ENCODE measurements at places on chromosomes 5 and 9.

GRCh38 chr5:151685749-151686673 lies 704 bp downstream of the SPARC start:
- no peak for DNase-seq

- DNase-seq: no peak
Observed at GRCh38 chr5:131758520-131758900, 38.3 kb downstream of the FNIP1 start.

DNA sequence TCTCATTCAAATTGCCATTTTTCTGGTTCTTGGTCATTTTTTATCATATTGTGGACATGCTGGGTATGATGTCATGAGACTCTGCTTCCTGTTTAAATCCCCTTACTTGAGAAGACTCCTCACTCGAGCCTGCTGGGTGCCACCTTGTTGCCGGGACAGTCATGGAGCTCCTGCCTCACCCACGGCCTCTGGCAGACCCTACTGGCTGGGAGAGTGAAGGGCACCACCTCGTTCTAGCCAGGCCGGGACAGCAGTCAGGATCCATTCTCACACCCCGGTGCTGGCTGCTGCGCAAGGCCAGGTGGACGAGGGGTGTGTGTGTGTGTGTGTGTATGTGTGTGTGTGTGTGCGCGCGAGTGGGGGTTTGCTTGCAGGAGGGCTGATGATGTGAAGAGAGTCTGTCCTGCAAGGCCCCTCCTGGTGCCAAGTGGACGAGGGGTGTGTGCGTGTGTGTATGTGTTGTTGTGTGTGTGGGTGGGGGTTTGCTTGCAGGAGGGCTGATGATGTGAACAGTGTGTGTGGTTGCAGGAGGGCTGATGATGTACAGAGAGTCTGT lies 4.4 kb downstream of the CEP72 start:
- DNase-seq: no peak

- no peak for DNase-seq
Observed at GRCh38 chr5:140383300-140383699, 18.3 kb upstream of the ANKHD1 start.

- no peak for DNase-seq
Observed at GRCh38 chr5:89930591-89931392, 478.8 kb downstream of the CETN3 start.

- DNase-seq: no peak
Observed at GRCh38 chr9:118734696-118735095, 634.5 kb downstream of the BRINP1 start.

DNA sequence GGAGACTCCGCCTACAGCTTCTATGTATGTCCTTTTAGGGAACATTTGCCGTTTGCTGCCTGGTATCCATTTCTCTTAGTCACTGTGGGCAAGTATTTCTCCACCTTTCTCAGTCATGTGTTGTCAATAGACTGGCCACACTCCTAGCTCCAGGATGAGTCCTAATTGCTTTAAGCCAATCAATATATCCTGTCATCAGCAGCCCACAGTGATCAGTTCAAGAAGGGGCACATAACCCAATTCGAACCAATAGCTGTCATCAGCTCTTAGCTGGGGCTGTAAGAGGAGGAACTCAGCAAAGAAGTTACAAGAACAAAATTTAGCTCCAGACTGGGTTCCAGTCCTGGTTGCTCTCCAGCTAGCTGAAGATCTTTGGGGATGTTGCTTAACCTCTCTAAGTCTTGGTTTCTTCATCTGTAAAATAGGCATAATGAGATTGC lies 70.7 kb upstream of the MAN2A1 start:
- DNase-seq: no peak

DNA sequence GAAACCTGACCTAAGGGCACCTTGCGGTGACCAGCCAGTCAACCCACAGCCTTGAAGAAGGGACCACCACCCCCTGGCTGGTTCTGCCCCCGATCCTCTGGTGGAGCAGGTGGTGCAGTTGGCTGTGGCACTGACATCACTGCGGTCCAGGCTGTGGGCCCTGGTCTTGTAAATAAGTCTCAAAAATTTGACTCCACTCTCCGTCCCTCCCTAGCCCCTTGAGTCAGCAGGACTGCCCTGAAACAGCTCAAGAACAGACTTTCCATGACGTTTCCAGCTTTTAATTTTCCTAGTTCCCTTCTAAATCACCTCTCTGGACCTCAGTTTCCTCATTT lies 134.8 kb upstream of the BOD1 start:
- DNase-seq: no peak

- no peak for DNase-seq
Observed at GRCh38 chr5:3024976-3025375, 273.5 kb upstream of the IRX2 start.

DNA sequence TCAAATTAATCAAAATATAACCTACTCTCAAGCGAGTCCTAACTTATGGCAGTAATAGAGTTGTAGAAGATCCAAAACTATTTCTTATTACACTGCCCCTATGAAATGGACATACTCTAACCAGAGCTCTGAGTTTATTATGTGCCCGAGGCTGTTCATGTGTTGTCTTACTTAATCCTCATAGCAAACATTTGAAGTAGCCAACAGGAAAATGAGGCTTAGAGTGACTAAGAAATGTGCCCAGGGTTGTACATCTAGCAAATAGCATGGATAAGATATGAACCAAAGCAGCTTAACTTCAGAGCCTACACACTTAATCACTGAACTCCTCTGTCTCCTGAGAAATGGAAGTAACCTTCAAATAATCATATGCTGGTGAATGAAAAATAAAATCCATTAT lies 1551.7 kb downstream of the MAT2B start:
- DNase-seq: no peak

DNA sequence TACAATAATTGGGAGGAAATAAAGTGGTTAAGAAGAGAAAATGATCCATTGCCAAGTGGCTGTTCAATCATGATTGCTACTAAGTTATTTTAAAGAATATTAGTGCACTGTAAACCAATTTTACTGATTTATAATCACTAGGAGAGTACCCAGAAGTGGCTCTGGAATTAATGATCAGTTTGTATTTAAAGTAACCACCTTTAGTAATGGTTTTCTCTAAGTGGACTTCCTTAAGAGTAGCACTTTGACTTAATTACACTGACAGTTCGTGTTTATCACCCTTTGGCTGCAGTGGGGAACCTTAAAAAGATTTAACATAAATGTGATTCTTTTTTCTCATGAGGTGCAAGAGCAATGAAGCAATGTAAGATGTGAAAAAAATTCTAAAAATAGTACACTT lies 310.8 kb downstream of the CDH12 start:
- DNase-seq: no peak

GRCh38 chr9:84828046-84828445 lies 158.5 kb downstream of the NTRK2 start:
- DNase-seq: no peak

GRCh38 chr9:127347831-127348776 lies 48.9 kb upstream of the SLC2A8 start:
- no peak for DNase-seq

DNA sequence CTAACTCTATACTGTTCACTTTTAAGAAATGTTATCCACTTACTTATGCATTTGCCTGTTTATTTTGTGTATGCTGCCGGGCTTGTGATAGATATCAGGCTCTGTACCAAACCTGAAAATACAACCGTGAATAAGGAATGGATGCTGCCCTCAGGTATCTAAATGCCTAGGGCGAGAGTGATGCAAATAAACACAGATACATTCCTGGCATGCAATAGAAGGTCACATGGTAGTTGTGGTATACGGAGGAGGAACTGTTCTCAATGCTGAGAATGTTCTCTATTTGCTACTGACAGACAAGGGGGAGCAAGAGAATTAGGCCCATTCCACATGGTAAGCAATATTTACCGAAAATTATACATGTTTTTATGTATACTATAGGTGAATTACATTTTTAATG lies 227.8 kb downstream of the ICE1 start:
- DNase-seq: no peak

Data from CD4-positive, alpha-beta T cell treated with Interleukin-12 subunit alpha and Interleukin-12 subunit beta, for 1 hour (primary cell).